ENCODE measurements at places on chromosomes 4 and X.

- no peak for DNase-seq
Observed at GRCh38 chrX:140775211-140775610, 65.7 kb downstream of the LINC00632 start.

GRCh38 chr4:38591617-38592337 is 72.2 kb upstream of the KLF3 start:
- DNase-seq: no peak

- no peak for DNase-seq
Observed at GRCh38 chr4:147754037-147754445, 22.2 kb downstream of the ARHGAP10 start.

DNA sequence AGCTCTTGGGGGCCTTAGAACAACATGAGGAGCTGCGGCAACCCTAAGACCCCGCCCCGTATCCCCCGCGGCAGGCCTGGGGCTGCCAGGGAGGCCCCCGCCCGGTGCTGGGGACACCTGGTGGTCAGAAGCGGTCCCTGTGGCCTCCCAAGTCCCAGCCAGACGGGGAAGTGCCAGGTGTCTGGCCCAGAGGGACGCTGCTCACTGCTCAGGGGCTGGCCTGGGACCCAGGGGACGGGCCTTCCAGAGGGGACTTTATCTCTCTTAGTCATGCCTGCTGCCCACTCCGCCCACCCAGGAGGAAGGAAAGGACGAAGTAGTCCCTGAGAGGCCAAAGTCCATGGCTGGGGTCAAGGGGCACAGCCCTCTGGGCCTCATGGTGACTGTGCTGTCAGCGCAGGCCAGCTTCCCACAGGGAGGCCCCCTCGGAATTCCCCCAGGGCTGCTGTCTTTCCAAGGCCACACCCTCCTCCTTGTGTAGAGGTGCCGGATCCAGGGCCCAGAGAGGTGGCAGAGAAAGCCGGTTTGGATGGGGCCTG is 31.0 kb upstream of the HTRA3 start:
- no peak for DNase-seq

DNA sequence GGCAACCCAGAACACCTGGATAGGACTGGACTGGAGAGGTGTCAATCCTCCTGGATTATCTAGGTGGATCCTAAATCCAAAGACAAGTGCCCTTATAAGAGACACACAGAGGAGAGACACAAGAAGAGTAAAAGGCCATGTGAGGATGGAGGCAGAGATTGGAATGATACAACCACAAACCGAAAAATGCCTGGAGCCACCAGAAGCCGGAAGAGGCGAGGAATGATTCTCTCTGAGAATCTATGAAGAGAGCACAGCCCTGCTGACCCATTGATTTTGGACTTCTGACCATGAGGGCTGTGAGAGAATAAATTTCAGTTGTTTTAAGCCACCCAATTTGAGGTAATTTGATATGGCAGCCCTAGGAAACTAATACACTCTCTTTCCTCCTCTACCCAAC is 20.1 kb downstream of the GPC3 start:
- DNase-seq: no peak

- DNase-seq: no peak
Observed at GRCh38 chr4:105758958-105759357, 50.4 kb downstream of the GSTCD start.

- DNase-seq: no peak
Observed at GRCh38 chr4:186695392-186695791, 28.3 kb downstream of the FAT1 start.

DNA sequence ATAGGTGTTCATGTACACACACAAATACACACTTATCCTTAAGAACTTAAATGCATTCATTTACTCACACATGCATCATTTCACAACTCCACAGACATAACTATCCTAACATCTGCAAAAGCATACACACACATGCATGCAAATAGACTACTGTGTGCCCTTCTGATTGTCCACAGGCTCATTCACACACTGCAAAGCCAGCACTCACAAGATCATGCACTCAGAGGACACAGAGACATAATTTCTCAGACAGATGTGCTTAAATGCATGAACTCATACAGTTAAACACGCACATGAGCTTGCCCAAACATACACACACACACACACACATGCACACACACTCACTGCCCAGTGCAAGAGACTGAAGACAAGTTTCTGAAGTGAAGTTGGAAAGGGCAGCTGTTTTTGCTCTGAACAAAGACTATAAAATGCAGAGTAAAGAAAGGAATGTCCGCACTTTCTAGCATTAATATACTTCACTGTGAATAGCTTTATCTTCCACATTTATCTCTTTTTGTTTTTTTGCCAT is 1018.0 kb upstream of the HS3ST1 start:
- DNase-seq: no peak

GRCh38 chr4:125833-126232 is 1.5 kb downstream of the ZNF718 start:
- no peak for DNase-seq

- peak; percentile 9 for DNase-seq
Observed at GRCh38 chrX:102067966-102068723, 57.3 kb upstream of the TCEAL2 start.

GRCh38 chrX:68193786-68194185 is 239.5 kb downstream of the OPHN1 start:
- DNase-seq: no peak

DNA sequence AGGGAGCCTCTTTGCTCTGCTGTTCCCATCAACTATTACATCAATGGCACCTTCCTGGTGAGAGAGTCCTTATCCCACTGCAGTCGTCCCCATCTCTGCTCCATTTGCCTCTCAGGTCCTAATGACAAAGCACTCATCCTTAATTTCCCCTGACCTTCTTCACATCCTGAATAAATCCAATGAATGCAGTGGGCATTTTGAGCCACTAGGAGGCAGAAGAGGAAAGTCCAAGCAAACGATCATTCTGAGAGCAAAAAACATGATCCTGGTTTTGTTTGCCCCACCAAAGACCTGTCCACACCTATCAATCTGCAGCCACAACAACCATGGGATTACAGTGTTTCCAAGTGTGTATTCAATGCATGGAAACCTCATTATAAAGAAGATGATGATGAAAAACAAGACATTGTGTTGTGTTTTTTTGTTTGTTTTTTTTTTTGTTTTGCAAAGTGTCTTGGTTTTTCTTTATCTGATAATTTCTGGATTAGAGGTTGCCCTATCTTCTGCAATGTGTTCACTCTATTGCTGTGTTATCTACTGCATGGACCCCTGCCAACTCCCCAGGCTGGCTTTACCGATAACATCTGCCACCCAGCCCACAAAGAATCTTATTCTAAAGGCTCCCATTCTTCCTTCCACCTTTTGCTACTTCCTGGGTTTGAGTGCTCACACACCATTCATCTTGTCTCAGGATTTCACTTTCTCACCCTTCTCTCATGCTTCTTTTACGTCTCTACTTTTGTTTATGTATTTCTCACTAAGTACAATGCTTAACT is 207.2 kb downstream of the NLGN4X start:
- peak; percentile 7 for DNase-seq

- no peak for DNase-seq
Observed at GRCh38 chr4:12439633-12440305, 1011.1 kb upstream of the HS3ST1 start.

DNA sequence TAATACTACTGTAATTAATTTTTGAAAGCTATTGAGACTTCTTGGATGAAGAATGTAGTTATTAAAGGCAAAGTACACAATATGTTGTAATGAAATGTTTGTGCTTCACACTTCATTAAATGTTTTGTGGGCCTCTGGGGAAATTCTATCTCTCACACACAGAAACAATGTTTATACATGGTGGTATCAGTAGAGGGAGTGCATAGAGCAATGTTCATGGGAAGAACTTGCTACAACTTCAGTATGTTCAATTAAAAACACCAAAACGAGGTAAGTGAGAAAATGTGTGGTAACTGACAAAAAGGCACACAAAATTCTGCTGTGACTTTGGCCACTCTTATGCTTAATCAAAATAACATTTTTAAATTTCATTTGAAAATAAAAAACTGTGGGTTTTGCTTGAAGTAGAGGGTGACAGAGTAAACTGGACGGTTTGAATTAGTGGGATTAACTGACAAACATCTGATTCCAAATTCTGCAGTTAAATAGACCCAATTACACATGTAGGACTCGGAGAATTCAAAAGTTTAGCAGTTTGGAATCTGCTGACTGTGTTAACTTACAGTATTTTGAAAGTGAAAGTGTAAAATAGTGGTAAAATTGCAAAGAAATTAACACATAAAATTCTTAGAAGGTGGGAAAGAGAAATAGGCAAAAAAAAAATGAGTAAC is 111.4 kb upstream of the TTC29 start:
- DNase-seq: no peak

DNA sequence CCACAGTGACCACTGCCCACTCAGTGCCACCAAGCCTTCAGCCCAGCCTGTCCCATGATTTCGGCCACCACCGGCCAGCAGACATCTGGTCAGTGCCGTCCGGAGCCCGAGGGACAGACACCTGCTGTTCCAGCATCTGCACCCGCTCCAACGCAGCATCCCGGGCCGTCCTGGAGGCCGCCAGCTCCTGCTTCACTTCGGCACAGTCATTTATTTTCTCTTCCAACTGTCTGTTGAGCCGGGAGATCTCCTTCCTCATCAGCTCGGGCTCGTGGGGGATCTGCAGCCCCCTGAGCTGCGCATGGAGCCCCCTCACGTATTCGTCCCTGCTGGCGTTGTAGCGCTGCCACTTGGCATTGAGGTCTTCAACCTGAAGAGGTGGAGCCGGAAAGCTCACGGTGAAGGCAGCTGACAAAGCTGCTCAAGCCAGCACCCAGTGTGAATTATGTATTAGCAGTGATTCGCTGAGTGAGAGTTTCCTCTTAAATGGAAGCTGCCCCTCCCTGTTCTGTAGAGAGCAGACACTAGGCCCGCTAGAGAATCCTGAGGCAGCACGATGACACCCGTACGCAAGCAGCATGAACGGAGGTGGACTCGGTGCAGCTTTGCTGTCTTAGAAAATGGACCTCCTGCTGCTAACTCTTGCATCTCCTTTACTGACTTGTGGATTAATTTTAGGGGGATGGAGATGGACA is 11.4 kb downstream of the TNIP2 start:
- DNase-seq: no peak

DNA sequence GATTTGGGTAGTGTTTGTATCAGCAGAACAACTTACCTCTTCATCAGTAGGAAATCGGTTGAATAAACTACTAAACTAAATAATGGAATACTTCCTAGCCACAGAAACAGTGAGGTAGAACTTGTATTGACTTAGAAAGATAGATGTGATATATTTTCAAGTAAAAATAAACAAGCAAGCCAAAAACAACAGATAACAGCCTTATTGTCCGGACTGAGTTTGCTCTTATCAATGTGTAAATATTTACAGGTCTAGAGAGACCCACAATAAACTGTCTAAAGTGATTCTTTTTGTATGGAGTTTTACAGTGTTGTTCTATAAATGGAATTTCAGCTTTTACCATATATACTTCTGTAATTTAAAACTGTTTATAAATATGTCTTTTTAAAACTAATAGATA is 721.8 kb downstream of the ADGRL3 start:
- DNase-seq: no peak

- DNase-seq: no peak
Observed at GRCh38 chrX:10847333-10847732, 226.9 kb upstream of the MID1 start.

DNA sequence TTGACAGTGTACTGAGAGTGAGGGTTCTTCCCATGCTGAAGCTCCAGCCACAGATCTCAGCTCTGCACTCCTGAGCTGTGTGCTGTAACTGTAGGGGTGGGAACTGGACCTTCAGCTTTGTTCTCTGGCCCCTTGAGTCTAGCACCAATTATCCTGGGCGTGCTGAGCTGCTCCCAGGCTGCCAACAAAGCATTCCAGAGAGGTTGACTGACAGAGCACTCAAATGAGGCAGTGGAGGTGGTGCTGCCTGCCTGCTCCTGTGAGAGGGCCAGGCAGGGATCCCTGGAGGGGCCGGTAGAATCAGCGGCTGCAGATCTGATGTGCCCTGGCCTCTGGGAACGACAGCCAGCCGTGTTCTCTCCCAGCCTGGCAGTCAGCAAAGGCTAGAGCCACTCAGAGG is 375.7 kb upstream of the AADAT start:
- DNase-seq: no peak

DNA sequence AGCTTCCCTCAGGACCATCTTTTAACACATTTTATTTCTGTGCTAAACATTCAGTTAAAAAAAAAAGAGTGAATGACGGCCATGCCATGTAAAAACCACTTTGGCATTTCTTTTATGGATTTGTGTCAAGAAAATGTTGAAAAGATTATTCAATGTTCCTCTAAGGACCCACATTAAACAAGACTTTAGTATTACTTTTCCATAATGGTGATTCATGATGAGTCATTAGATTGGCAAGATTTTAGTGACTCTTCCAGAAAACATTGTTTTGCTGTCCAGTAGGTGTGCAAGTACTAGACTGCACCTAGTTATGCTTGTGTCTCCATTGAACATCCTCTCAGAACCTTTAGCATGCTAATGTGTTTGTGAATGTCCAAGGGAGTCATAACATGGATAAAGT is 748.6 kb downstream of the STPG2 start:
- no peak for DNase-seq

GRCh38 chr4:105887508-105887907 is 7.8 kb upstream of the NPNT start:
- no peak for DNase-seq

DNA sequence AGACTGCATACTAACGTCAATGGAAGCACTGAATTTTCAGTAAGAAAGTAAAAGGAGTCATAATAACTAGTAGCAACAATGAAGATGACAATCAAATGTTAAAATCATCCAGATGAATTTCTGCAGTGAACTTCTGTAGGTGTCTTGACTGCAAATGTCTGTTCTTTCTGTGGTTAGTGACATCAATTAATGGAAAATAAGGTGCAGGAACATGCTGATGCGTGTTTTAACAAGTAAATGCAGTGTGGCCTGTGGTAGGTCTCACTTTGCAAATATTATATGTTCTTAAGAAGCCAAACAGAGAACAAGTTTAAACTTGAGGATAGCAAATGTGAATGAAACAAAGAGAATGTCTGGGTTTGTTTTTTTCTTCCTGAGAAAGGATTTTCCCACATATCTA is 2.6 kb upstream of the DTHD1 start:
- no peak for DNase-seq

DNA sequence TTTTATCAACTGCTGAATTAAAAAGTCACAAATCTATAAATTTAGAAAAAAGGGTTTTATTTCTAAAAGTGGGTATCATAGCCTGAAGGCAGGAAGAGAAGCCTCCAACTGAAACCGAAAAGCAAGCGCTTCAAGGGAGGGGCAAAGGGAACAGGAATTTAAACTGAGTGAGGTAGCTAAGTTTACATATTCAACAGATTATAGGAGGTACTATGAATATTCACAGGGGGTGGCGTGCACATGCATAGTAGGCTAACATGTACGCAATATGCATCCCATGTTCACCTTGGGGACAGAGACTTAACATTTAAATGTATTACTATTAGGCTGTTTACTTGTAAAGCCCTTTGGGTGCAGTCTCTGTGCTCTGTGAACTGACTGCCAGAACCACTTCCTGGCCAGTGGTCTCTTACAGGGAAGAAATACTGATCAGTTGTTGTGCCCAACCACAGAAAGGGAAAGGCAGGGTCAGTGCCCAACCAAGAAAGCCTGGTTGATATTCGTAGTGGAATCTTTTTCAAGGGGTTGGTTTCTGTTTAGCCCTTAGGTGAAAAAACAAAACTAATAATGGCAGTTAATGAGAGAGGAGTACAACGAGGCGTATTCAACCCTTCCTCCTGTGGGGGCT is 168.7 kb upstream of the GALNTL6 start:
- DNase-seq: no peak
